ENCODE measurements at places on chromosomes 16 and 17. TPM values are rescaled to one million over a fixed set of nuclear protein-coding genes. Genes with fewer than 3 reads are reported as not detected.

GRCh38 chr17:8831234-8831849 lies 32.2 kb upstream of the MFSD6L start:
- no peaks in the 10 kb centered on the region for H3K36me3 ChIP-seq
- DNase-seq: no peak
- H3K4me3 ChIP-seq: no peak overlapping the region
- no peaks in the 10 kb centered on the region for H3K4me1 ChIP-seq
- no peak overlapping the region for H3K27ac ChIP-seq
- no peaks in the 10 kb centered on the region for H3K27me3 ChIP-seq

- no peak overlapping the region for H3K4me3 ChIP-seq
- H3K27me3 ChIP-seq: no peaks in the 10 kb centered on the region
- no peaks in the 10 kb centered on the region for H3K36me3 ChIP-seq
- H3K4me1 ChIP-seq: no peaks in the 10 kb centered on the region
- no peak for DNase-seq
Observed at GRCh38 chr16:56477096-56477878, 25.9 kb downstream of the OGFOD1 start.

Gene WIPF2
- total RNA-seq: 16.4 TPM

DNA sequence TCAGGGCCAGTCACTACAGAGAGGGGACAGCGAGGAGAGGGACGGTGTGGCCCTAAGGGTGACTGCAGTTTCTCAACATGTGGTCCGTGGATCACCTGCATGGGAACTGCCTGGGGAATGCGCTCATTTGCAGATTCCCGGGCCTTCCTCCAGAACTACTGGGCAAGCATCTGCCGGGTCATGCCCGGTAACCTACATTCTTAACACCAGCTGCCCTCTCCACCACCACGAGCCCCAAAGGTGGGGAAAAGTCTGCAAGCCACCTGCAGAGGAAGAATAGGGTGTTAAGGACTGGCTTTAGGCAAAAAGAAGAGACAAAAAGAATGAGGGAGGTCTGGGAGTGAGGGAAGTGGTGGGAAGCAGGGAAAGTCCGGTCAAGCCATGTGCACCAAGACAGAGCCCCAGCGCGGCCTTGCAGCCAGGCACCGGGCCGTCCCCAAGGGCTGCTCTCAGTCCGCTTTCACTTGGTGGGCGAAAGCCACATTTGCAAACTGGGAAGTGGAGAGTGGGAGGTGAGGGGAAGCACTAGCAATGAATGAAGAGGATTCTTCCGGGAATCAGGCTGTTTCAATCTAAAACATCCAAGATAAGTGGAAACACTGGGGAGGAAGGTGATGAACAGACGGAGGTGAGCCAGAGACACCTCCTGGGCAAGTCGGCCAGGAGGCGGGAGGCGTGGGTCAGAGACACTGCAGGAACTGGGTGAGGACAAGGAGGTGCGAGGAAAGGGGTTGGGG lies 70.3 kb downstream of the N4BP1 start:
- no peak for DNase-seq
- H3K4me1 ChIP-seq: peaks cover 29% of the 10 kb centered on the region
- H3K27ac ChIP-seq: no peak overlapping the region

Gene MYH13
- 0.37 TPM for total RNA-seq

Gene PNMT
- 2.6 TPM for total RNA-seq

- H3K4me3 ChIP-seq: no peak overlapping the region
- DNase-seq: no peak
- peaks cover 8% of the 10 kb centered on the region for H3K4me1 ChIP-seq
- no peaks in the 10 kb centered on the region for H3K27me3 ChIP-seq
Observed at GRCh38 chr16:4984174-4984990, 26.3 kb downstream of the SEC14L5 start.

Gene FOXJ1
- total RNA-seq: 29.4 TPM

DNA sequence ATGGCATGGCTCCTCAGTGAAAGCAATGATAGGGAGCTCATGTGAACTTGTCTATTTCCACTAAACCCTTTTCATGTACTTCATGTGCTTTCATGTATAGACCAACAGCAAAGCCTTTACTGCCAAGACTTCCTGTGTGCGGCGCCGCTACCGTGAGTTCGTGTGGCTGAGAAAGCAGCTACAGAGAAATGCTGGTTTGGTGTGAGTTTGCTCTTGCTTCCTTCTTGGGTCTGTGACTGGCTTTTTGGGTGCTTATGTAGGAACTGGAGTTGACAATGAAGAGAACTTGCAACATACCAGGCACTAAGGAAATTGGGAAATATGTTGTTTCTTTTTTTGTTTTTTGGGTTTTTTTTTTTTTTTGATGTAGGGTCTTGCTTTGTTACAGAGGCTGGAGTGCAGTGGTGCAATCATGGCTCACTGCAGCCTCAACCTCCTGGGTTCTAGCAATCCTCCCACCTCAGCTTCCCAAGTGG lies 5.7 kb downstream of the SNX11 start:
- H3K4me3 ChIP-seq: no peak overlapping the region
- peaks cover 7% of the 10 kb centered on the region for H3K4me1 ChIP-seq
- H3K36me3 ChIP-seq: no peaks in the 10 kb centered on the region
- H3K27me3 ChIP-seq: no peaks in the 10 kb centered on the region

DNA sequence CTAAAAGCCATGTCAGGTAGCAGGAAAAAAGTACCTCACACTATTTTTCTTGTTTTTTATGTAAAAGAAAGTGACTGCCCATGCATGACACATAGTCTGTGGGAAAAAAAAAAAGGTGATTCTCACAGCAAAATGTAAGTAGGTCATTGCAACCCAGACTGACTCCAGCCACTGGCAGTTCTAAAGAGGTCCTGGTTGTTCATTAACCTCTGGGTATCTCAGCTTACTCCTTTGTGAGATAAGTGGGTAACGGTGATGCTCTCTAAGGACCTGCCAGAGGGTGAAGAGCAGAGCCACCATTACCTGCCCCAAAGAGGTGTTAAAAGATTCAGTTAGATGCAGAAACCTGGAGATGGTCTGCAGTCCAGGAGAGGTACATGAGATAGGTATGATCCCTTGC lies 531.9 kb downstream of the GRIN2A start:
- H3K36me3 ChIP-seq: no peaks in the 10 kb centered on the region
- DNase-seq: no peak
- no peaks in the 10 kb centered on the region for H3K27me3 ChIP-seq
- no peaks in the 10 kb centered on the region for H3K4me1 ChIP-seq
- no peak overlapping the region for H3K27ac ChIP-seq
- no peak overlapping the region for H3K4me3 ChIP-seq

DNA sequence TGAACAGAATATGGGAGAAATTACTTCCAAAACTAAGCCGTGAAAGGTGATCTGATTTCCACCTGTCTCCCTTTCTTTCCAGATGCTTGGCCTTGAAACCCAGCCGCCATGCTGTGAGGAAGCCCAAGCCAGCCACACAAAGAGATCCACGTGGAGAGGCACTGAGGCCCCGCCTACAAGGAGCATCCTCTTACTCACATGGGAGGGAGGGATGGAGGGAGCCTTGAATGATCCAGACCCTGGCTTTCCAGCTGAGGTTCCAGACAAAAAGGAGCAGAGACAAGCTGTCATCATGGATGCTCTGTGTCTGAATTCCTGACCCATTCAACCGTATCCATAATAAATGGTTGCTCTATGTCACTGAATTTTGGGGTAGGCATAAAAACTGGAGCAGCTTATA lies 48.9 kb upstream of the HAPSTR1 start:
- no peak overlapping the region for H3K27ac ChIP-seq
- H3K27me3 ChIP-seq: no peaks in the 10 kb centered on the region
- DNase-seq: no peak

Gene SECTM1
- 5.9 TPM for total RNA-seq

GRCh38 chr16:2009164-2009711 lies 383 bp downstream of the ZNF598 start:
- H3K4me1 ChIP-seq: peaks cover 39% of the 10 kb centered on the region
- H3K27me3 ChIP-seq: no peaks in the 10 kb centered on the region
- peak overlapping the region; percentile 72 for H3K27ac ChIP-seq
- H3K4me3 ChIP-seq: peak overlapping the region; percentile 80

Gene KRTAP4-3
- not detected for total RNA-seq

Gene CCR7
- 1.3 TPM for total RNA-seq

DNA sequence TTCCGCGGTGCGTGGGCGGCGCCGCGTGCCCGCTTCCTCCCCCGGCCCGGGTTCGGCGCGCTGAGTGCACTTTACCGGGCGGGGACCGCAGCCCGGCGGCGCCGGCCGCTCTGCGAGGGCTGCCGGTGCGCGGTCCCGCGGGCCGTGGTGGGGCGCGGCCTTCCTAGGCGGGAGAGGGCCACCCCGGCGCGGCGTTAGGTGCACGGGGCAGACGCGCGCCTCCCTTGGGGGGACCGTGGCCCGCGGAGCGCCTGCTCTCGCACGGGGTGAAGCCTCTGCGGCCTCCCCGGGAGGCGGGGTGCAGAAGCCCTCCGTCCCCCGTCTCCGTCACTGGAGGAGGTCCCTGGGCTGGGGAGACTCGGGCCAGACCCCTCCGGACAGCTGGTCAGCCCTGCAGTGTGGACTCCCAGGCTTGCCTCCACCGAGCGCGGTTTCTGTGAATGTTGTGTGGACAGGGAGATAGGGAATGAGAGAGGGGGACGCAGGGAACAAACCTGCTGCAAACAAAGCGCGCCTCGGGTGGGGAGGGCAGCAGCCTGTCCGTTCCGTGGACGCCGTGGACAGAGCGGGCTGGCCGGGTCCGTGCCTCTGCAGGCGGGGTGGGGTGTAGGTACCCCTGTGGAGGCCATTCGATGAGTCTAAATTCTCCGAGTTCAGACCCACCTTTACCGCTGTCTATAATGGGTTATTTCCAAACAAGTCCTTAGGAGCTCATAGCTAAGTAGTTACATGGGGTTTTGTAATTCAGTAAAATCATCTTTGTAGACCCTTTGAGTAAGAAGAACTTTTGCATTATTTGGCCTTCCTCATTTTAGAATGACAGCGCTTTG lies 721 bp downstream of the TBCD start:
- H3K27ac ChIP-seq: peak overlapping the region; percentile 91
- peaks cover 15% of the 10 kb centered on the region for H3K4me1 ChIP-seq
- peak overlapping the region; percentile 93 for H3K4me3 ChIP-seq
- H3K27me3 ChIP-seq: no peaks in the 10 kb centered on the region
- no peaks in the 10 kb centered on the region for H3K36me3 ChIP-seq
- DNase-seq: peak; percentile 24

Gene MFAP4
- 55.7 TPM for total RNA-seq

Gene P2RX1
- 5.0 TPM for total RNA-seq

DNA sequence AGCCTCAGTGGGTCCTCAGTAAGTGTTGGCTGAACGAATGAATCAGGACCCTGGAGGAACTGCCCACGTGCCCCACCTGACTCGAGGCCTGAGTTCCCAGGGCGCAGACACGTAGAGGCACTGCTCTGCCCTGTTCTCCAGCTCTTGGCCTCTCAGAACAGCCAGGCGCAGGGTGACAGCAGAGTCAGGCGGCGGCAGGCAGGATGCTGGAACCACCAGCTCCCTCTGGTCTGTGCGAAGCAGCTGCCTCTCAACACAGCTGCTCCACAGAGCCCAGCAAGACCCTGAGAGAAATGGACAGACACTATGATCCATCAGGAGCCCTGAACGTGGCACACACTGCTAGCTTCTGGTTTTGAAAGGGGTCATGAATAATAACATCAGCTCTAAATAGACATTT lies 53.1 kb upstream of the BCO1 start:
- H3K36me3 ChIP-seq: no peaks in the 10 kb centered on the region
- DNase-seq: no peak
- H3K4me1 ChIP-seq: no peaks in the 10 kb centered on the region
- H3K4me3 ChIP-seq: no peak overlapping the region

DNA sequence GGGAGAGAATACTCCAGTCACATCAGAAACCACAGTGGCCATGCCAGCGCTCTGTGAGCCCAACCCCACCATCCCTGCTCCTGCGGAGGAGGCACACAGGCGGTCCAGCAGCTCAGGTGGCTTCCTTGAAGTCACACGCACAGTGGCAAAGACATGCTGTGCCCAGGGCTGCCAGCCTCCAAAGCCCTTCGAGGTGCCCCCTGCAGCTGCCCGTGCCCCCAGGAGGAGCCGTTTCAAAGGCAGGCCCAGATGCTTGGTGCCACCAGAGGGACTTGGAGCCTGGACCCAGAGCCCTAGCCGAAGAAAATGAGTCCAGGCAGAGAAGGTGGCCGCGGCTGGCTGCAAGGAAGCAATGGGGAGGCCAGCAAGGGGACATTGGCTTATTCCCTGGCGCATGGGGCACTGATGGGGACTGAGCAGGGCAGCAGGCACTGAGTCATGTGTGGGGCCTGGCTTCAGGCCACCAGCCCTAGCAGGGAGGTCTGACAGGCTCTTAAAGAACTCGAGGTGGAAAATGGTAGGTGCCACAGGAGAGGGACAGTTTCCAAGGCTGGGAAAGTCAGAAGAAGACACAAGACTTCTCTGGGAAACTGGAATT lies 17.2 kb upstream of the CACNG1 start:
- no peaks in the 10 kb centered on the region for H3K36me3 ChIP-seq
- no peak overlapping the region for H3K27ac ChIP-seq
- no peak for DNase-seq
- no peaks in the 10 kb centered on the region for H3K27me3 ChIP-seq
- no peak overlapping the region for H3K4me3 ChIP-seq

- no peaks in the 10 kb centered on the region for H3K4me1 ChIP-seq
- no peak for DNase-seq
- H3K36me3 ChIP-seq: no peaks in the 10 kb centered on the region
- H3K27ac ChIP-seq: no peak overlapping the region
Observed at GRCh38 chr17:33615861-33616260, 322.8 kb upstream of the ASIC2 start.

DNA sequence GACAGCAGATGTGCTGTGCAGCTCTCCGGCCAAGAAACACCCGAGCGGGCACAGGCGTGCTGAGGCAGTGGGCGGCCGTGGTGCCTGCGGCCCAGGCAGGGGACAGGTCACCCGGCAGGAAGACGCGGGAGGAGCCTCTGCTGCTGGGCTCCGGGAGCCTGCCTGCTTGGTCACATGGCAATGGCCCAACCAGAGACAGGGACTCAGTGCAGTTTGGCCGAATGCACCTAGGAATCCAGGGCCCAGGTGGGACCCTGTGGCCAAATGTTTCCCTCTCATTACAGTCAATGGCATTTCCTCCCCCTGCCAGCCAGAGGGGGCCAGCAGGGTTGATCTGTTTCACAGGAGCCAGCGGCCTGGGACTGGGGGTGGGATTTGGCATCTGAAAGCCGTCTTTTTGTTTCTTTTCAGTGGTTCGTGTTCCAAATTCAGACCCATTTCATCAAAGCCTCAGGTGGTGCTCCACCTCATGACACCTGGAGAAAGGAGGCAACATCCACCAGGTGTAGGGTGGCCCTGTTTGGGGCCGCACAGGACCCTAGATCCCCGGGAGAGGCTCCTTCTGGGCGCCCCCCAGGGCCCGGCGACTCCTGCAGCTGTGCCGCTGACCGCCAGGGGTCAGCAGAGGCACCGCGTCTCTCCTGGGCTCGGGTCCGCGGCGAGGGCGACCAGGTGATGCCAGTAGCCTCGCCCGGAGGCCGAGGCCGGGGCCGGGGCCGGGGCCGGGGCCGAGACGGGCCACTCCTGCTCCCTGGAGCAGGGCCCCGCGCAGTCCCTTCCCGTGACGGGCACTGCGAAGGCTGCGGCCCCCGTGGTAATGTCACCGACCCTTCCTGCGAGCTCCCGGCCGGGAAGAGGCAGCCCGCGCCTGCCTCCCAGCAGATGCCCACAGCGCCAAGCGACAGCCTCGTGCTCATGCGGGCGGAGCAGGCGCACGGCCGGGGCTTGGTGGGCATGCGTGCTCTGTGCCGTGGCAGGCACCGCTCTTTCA lies 118.5 kb downstream of the C16orf78 start:
- peak overlapping the region; percentile 39 for H3K27ac ChIP-seq
- H3K4me1 ChIP-seq: peaks cover 5% of the 10 kb centered on the region
- H3K36me3 ChIP-seq: no peaks in the 10 kb centered on the region
- H3K4me3 ChIP-seq: peak overlapping the region; percentile 15
- DNase-seq: peak; percentile 75
- no peaks in the 10 kb centered on the region for H3K27me3 ChIP-seq

- no peak for DNase-seq
- H3K4me3 ChIP-seq: no peak overlapping the region
- H3K27me3 ChIP-seq: no peaks in the 10 kb centered on the region
Observed at GRCh38 chr17:19461116-19461515, 50.1 kb downstream of the RNF112 start.

Data from testis (tissue), 5 donors.